Right renal cortex interstitium (tissue), 3 donors: ENCODE measurements at places on chromosomes 13 and 19. TPM values are rescaled to one million over a fixed set of nuclear protein-coding genes. Genes with fewer than 3 reads are reported as not detected.

- no peak for DNase-seq
These were observed 67.8 kb upstream of the FARP1 start for GRCh38 chr13:98075048-98075447.

DNA sequence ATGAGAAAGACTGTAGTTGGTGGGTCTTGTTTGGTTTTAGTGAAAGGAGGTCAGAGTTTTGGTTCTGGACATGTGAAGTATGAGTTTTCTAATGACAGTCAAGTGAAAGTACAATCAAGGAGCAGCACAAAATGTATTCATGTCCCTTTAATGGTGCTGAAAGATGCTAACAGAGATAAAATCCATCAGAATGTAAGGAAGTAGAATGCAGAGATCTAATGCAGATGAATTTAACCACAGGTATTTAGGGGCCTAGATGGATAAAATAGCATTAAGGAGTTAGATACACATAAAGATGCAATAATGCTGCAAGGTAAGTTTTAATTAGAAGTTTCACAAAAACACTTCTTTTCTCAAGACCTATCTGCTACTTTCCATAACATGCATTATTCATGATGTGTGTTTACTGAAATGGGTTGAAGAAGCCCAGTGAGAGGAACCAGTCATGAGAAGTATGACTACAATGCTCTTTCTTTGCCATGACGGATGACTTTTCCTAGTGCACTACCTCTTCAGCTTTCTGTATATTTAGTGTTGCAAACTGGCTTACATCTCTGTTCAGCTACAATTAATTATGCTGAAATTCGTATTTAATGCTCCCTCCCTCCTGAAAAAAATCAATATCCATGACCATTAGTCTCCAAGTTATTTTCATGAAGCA is 222.9 kb upstream of the HTR2A start:
- no peak for DNase-seq

- no peak for DNase-seq
These were observed 8.4 kb downstream of the CSNK1A1L start for GRCh38 chr13:37097076-37097475.

- no peak for DNase-seq
These were observed 24.3 kb downstream of the LAIR2 start for GRCh38 chr19:54526972-54527371.

DNA sequence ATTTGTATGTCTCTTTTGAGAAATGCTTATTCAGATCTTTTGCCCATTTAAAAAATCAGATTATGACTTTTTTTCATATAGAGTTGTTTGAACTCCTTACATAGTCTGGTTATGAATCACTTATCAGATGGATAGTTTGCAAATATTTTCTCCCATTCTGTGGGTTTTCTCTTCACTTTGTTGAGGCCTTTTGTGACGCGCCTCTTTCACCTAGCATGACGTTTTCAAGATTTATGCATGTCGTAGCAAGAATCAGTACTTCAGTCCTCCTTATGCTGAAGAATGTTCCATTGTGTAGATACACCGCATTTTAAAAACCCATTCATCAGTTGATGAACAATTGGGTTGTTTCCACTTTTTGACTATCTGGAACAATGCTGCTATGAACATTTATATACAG is 13.4 kb downstream of the PABPC3 start:
- no peak for DNase-seq

DNA sequence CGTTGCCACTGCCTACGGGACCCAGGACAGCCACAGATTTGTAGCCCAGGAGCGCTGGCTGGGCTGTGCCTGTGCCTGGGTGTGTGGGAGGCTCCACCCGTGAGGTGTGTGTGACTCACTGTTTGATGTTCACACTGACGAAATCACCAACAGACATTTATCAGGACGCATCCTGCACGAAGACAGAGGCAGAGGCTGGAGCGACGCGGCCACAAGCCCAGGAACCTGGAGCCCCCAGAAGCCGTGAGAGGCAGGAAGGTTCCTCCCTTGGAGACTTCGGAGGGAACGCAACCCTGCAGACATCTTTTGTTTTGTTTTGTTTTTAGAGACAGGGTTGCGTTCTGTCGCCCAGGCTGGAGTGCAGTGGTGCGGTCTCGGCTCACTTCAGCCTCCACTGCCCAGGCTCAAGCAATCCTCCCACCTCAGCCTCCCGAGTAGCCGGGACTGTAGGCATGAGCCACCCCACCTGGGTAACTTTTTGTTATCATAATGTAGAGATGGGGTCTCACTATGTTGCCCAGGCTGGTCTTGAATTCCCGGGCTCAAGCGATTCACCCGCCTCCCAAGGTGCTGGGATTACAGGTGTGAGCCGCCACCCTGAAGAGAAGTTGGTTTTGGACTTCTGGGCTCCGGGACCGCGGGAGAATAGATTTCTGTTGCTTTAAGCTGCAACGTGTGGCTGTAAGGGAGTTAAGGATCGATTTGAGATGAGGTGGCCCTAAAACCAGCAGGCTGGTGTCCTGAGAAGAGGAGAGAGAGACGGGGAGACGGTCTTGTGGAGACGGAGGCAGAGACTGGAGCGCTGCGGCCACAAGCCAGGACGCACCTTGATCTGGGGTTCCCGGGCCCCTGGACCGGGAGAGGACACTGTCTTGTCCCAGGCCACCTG is 24.9 kb upstream of the WDR18 start:
- DNase-seq = no peak

DNA sequence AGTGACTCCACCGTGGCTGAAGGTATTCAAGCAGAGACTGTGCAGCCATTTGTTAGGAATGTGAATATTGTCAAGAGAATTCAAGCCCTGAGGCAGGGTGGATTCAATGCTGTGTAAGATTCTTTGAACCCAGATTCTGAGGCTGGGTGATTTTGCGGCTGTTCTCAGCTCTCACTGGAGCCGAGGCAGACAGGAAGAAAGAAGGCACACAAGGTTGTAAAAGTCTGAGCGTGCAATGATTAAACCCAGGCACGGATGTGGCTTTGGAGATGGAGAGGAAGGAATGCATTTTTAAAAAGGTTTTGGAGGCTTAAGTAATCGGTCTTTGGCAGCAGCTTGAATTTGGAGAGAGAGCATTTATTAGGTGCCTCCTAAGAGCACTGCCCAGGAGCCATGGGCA is 187.9 kb downstream of the KATNAL1 start:
- no peak for DNase-seq

- DNase-seq = no peak
These were observed 2.7 kb downstream of the PRKACA start for GRCh38 chr19:14114854-14115253.

- no peak for DNase-seq
These were observed 16.1 kb upstream of the MTIF3 start for GRCh38 chr13:27466513-27466912.

- no peak for DNase-seq
These were observed 390.5 kb downstream of the FGF9 start for GRCh38 chr13:22061371-22061805.

DNA sequence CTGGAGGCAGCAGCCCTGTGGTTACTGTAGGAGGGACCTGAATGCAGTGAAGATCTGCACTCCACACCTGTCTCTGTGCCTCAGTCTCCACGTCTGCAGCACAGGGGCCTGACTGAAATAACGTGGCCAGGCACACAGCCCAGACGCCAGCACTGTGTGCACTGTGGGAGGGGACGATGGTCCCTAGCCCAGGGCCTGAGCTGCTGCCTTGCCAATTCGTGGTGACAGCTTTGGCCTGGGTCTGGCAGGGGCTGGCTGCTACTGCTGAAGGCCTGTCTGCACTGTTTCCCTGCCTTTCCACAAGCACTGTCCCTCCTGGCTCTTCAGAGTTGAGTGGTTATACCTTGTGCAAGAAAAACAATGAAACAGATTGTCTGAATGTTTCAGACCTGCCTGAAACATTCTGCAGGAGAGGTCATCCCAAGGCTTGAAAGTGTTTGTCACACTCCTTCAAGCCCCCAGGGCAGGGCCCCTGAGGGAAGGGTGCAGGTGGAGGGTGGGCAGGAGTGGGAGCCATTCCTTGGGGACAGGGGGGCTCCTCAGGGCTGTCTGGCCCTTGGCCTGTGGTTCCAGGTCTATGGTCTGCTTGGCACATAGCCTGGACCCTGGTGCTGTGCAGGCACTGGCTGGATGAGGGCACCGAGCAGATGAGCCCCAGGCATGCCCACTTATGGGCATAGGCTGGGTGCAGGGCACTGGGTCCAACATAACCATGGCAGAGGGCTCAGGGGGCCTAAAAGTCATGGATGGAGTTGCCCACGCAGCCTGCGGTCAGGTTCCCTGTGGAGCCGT is 38.7 kb upstream of the LDLR start:
- no peak for DNase-seq

GRCh38 chr19:13848798-13849676 is 27.9 kb upstream of the NANOS3 start:
- no peak for DNase-seq

- peak; percentile 72 for DNase-seq
These were observed 7.3 kb downstream of the MRPL4 start for GRCh38 chr19:10259162-10259905.

DNA sequence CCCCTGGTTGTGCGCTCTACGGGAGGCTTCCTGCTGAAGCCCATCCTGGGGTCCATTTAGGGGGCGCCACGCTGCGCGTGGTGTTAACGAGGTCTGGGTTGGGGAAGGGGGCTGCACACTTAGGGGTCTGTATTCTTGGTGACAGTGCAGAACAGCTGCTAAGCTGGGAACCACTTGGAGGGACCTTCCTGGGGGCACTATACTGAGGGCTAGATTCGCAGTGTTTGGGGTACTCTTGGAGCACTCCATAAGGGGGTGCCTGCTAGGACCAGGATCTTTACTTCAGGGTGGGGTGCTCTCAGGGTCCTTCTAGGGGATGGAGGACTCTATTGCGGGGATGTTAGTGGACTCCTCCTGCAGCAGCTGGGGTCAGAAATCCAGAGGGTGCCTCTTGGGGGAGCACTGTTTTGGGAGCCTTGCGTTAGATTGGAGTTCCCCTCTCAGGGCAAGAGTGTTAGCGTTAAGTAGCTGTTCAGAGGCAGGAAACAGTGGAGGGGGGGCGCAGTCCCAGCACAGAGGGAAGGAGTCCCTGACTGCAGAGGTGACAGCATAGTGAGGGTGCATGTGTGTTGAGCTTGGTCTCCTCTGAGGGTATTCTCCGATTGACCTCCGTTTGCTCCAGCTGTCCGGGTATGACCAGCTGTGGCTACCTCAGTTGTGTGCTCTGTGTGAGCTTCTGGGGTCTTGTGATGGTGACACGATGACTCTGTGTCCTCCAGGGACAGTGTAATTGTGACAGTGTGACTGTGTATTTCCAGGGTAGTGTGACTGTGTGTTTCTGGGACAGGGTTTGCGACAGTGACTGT is 1.1 kb downstream of the PDE4A start:
- no peak for DNase-seq

- no peak for DNase-seq
These were observed 195.7 kb downstream of the SPRY2 start for GRCh38 chr13:80145171-80145690.

- no peak for DNase-seq
These were observed 17.7 kb downstream of the RFX2 start for GRCh38 chr19:6092329-6093286.

DNA sequence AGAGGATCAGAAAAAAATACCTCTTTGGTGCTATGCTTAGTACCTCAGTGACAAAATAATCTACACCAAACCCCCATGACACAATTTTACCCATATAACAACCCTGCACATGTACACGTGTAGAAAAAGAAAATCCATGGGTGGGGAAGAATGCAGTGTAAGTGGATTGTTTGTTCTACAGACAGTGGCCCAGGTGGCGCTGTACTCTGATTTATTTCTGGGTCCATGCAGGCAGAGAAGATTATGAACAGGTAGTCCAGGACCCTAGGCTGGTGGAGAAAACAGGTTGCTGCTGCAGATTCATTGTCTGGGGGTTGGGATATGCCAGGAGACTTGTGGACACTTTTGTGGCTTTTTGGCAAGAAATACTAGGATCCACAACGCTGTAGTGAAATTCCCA is 9.1 kb downstream of the ZNF100 start:
- DNase-seq = no peak

DNA sequence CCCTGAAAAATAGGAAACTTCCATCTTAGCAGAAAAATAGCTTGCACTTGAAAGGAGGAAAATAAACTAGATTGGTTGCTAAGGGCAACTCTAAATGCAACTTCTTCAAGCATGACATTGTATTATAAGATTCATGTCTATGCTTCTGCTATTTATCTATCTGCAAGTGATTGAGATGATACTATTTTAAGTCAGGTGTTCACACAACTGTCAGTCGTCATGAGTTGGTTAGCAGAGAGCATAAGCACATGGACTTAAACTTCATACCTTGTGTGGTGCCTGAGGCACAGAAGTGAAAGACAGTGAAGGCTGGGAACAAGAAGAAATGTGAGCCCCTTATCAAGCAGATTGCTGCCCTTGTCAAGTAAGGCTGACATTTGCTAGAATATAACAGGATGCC is 82.9 kb downstream of the SLITRK5 start:
- no peak for DNase-seq

Gene FOSB
- 14.3 TPM for polyA plus RNA-seq

Gene CEACAM3
- polyA plus RNA-seq = not detected

Gene GDF15
- polyA plus RNA-seq = 3.2 TPM

Gene AKAP8
- polyA plus RNA-seq = 22.7 TPM

Gene RXFP2
- polyA plus RNA-seq = 0.57 TPM

Gene WDR87
- not detected for polyA plus RNA-seq

Gene OVOL3
- not detected for polyA plus RNA-seq

Gene MIPEP
- 29.8 TPM for polyA plus RNA-seq

Gene SETDB2
- polyA plus RNA-seq = 21.9 TPM

Gene ZNF506
- polyA plus RNA-seq = 33.8 TPM
